ENCODE measurements at places on chromosomes 2 and 18.

DNA sequence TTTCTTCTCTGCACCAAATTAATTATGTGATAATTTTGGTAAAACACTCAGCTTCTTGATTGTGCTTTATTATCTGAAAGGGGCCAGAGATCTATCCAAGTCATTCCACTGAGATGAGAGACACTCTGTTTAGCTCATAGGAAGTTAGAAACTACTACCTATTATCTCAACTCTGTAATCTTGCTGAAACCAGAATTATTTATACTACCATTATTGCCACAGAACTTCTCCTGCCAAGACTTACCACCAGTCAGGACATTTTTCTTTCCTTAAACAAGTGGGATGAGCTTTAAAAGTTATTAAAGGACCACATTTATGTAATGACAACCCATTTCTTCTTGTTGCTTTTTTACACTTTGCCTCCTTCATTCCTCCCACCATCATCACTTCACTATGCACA lies 855.6 kb upstream of the PIK3C3 start:
- DNase-seq = no peak

- no peak for DNase-seq
Measured at GRCh38 chr2:45083175-45083574, 73.9 kb upstream of the SIX2 start.

GRCh38 chr2:76610451-76610850 lies 899.7 kb upstream of the GCFC2 start:
- no peak for DNase-seq

DNA sequence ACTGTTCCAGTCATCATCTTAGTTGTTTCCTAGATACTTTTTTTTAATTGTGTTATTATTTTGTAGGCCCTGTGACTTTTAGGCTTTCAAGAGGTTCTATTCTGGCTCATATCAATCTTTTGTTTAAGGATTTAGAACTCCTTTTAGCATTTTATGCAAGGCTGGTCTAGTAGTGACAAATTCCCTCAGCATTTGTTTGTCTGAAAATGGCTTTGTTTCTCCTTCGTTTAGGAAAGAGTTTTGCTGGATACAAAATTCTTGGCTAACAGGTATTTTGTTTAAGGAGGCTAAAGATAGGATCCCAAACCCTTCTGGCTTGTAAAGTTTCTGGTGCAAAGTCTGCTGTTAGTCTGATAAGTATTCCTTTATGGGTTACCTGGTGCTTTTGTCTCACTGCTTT lies 116.6 kb upstream of the SLC66A3 start:
- DNase-seq = no peak

- no peak for DNase-seq
Measured at GRCh38 chr18:61991201-61991600, 98.4 kb upstream of the RNF152 start.

GRCh38 chr18:58662118-58662517 lies 9.1 kb upstream of the MALT1 start:
- DNase-seq = no peak

DNA sequence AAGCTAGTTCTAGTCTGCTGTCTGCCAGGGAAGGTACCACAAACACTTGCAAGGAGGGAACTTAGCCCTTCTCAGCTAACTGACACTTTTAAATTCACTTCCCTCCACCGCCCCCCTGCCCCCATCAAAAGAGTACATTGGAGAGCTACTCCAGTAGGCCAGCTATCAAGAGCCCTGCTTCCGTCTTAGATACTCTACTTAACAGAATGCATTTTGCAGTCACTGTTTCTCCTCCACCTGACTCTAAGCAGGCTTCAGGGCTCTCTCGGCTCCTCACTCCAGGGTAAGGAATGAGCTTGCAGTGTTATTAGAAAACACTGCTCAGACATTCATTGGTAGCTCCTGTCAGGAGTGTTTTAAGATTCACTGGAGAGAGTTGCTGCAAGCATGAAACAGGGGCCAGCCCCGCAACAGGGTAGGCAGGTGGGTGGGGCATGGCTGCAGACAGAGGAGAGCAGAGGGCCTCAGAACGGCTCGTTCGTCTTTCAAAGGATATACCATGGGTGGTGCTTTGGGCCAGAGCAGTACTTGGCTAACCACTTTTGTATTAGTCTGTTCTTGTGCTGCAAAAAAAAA lies 35.3 kb upstream of the PDCL3 start:
- DNase-seq = no peak

GRCh38 chr2:98379311-98380202 lies 33.3 kb downstream of the CNGA3 start:
- no peak for DNase-seq

DNA sequence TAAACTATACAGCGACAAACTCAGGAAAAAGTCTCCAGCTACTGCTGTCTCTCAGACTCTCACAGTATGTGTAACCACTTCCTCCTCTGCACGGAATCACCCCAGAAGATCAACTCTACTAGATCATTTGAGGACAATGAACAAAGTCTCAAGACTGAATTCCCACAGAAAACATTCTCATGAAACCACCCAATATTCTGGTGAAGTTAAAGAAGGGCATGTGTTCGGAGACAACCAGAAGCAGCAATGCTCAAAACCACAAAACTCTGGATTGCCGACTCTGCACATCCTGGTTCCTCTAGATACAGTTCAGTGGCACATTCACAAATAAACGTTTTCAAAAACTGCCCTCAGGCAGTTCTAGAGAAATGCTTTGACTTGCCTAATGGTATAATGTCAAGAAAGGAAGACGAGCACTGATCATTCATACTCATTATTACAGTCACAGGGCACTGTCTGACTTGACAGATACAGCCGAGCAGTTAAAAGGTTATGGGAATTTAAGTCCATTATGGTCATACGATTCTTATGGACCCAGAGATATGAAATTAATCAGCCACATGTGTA lies 91.9 kb upstream of the STK17B start:
- peak; percentile 31 for DNase-seq

- no peak for DNase-seq
Measured at GRCh38 chr18:5475267-5475666, 68.5 kb downstream of the EPB41L3 start.

DNA sequence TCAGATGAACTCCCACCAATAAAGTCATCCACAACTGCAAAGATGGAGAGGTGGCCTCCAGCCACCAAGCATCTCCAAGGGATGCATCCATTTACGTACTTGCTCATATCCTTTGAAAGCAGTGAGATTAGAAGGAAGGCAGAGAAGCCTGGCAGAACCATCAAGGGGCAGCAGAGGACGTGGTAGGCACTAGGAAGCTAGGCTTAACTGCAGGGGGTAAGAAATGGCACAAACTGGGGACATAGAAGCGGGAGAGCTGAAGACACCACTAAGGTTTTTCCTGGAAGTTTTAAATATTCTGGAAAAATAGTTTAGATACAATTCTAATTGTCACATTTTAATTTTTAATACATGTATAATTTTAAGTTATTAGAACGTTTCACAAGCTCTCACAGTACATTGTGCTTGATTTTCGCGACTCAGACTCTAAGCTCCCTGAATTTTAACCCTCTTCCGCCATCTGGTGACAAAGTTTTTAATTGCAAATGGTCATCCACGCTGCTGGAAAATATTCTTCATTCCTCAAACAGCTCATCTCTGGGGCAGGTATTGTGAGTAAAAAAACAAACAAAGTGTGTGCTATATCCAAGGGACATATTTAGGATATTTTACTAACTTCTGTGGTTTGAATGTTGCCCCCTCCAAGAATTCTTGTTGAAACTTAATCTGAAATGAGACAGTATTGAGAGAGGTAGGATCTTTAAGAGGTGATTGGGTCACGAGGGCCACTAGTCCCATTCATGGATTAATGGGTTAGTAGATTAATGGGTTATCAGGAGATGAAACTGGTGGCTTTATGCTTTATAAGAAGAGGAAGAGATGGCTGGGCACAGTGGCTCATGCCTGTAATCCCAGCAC lies 1.6 kb upstream of the PSTPIP2 start:
- DNase-seq = peak; percentile 69

GRCh38 chr2:138035608-138036217 lies 71.4 kb downstream of the HNMT start:
- no peak for DNase-seq

- DNase-seq = no peak
Measured at GRCh38 chr2:197028230-197028629, 101.7 kb upstream of the PGAP1 start.

GRCh38 chr18:78813156-78813555 lies 166.5 kb upstream of the SALL3 start:
- DNase-seq = no peak

GRCh38 chr2:1613731-1614354 lies 130.5 kb downstream of the PXDN start:
- no peak for DNase-seq

GRCh38 chr2:169704160-169704708 lies 10.0 kb downstream of the PHOSPHO2 start:
- DNase-seq = no peak

DNA sequence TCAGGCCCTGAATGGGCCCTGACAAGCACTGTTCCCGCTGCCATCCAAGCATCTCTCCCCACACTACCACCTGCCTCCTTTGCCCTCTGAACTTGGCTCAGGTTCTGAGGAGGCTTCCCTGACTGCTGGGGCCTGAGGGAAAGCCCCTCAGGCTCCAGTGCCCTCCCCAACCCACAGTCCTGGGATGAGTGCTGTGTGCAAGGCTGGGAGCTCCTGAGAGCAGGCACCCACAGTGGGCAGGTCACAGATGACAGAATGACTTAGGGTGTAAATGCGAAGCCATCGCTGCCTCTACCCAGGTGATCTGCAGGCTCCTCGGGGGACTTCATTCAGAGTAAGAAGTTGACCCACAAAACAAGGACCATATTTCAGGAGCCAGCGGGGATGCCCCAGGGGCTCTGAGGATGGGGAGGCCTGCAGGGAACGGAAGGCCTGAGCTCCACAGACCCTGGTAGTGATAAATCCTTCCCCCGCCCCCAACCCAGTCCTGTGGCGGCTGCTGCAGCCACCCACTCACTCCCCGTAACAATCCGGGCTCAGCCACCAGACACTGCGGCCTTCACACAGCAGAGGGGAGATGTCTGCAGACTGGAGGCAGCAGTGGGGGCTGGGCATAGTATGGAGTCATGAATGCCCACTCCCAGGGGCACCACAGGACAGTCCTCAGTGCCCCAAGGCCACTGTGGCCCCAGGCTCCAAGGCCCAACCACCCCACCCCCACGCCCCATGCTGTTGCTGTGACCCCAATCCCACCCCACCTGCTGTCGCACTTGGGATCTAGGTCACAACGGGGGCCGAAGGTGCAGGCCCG lies 8.9 kb downstream of the BIN1 start:
- DNase-seq = no peak

- peak; percentile 54 for DNase-seq
Measured at GRCh38 chr2:222859786-222860612, 837 bp upstream of the ACSL3 start.

- DNase-seq = no peak
Measured at GRCh38 chr18:77870199-77870598, 620.6 kb downstream of the GALR1 start.

DNA sequence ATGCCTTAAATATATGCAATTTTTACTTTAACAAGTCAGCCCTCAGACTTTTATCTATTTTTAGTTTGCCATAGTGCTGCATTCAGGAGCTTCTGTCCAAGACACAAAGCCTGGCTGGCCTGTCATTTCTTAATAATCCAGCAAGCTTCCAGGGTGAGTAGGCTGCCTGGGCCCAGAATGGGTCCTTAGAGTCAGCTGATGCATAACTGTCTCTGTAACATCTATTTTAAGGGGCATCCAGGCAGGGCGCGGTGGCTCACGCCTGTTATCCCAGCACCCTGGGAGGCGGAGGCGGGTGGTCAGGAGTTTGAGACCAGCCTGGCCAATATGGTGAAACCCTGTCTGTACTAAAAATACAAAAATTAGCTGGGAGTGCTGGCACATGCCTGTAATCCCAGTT lies 11.8 kb upstream of the GNLY start:
- no peak for DNase-seq

DNA sequence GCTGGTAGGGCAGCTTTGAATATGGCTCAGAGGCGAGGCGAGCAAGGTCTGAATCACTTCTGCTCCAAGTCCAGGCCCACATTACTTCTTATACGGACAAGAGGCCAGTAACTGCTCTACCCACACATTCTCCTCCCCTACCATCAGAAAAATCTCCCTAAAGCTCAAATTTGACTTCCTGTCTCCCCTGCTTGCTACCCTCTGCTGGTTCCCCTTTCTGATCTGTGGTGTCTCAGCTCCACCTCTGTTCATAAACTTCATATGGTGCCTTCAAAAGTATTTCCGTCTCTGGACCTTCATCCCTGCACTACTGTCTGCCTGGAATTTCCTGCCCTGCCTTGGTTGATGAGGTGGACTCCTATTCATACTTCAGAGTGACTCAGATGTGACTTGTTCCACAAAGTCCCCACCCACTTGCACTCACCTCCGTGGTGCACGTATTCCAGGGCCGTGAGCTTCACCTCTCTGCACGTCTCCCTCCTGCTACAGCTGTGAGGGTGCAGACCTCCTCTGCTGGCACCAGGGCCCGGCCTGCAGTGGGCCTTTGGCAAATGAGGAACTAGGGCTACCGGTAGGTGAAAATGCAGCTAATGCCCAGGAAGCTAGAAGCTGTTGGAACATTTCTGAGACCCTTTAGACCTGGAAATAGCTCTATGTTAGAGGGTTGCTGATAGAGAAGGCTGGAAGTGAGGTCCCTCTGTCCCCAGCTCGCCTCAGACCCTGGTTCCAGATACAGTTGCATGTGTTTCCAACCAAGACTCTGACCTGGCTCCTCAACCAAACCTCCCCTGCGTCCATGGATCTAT lies 24.6 kb upstream of the KCMF1 start:
- DNase-seq = no peak

DNA sequence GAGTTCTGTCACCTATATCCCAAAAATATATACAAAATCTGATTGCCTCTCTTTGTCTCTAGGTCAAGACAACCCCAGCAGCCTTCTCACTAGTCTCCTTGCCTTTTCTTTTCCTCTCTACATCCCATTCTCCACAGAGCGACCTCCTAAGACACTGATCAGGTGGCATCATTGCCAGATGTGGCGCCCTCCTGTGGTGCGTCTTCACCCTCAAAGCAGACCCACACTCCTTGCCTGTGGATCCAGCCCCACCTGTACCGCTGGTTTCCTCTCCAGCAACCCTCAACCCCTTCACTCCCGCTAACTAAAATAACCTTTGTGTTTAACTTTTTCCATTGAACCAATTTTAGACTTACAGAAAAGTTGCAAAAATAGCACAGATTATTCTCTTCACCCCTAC lies 273.3 kb downstream of the GLI2 start:
- no peak for DNase-seq

- peak; percentile 53 for DNase-seq
Measured at GRCh38 chr2:207474863-207475485, 54.8 kb upstream of the CREB1 start.

DNA sequence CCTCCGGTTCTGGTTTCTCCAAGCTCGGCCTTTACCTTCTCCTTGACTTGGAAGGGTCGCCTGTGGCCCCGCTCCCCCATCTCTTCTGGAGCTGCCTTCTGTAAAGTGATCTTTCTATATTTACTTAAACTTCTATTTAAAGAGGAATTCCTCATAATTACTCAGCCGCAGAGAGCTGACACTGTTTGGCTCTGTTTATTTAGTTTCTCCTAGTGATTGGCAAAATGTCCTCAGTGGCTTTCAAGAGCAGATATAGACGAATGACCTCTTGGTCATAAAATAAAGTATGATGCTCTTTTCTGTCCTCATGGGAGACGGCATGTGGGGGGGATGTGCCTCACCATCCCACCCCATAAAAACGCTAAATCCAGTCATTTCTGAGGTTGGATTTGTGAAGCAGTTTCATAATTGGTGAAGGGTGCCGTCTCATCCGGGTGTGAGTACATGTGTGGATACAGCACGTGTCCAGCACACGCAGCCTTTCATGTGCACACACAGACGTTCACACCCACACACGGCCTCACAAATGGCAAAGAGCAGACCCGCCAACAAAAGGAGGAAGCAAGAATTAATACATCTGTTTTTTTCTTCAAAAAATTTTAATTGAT lies 43.4 kb upstream of the SMAD7 start:
- no peak for DNase-seq
